Prostate gland (tissue), 2 donors: ENCODE measurements at places on chromosomes 12 and 14.

DNA sequence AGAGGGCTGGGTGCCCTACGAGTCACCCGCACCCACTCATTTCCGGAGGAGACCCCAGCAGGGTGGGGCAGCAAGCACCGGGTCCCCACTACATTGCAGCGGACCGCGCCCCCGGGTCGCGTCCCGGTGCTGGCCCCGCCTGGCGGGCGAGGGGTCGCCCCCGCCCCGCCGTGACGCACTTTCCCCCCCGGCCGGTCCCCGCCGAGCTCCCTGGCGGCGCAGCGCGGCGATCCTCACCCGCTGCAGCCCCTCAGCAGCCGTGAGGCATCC, 106.1 kb downstream of the PRICKLE1 start:
- peak; percentile 11 for DNase-seq

- DNase-seq: no peak
Observed at GRCh38 chr12:107431942-107432341, 253.7 kb upstream of the PWP1 start.

DNA sequence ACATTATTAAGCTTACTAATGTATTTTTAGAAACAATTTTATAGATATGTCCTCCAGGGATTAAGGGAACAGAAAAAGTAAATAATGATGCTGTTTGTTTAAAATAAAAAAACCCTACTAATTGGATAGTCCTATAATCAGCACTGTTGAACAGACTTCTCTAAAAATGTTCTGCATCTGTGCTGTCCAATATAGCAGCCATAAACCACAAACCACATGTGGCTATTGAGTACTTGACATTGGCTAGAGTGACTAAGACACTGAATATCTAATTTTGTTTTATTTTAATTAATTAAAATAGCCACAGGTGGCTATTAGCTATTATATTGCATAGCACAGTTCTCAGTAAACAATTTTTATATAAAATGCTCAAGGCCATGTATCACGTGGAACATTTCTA, 210.4 kb downstream of the DPY19L2 start:
- no peak for DNase-seq

- no peak for DNase-seq
Observed at GRCh38 chr12:112503512-112503911, 84.8 kb downstream of the PTPN11 start.

GRCh38 chr14:100728962-100729361, 2.3 kb downstream of the DLK1 start:
- DNase-seq: no peak

DNA sequence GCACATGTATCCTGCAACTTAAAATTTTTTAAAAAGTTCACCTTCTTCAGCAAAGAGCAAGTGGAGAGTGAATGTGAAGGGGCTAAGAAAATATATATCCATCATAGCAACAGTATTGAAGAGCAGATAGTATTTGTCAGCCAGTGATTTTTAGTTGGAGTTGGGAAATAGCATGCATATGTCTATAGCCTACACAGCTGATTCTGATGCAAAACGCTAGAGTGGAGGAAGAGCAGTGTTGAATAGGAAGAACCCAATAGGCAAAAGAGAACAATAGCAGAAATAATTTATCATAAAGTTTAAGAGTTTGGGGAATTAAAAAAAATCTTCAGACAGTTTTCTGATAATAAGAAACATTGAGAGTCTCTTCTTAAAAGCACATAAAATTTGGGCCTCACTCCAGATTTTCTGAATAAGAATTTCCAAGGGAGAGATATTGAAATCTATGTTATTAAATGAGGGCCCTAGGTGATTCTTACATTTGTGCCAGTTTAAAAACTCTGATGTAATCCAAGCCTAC, 12.0 kb downstream of the PDE6H start:
- DNase-seq: no peak

GRCh38 chr14:39376667-39377403, 55.4 kb downstream of the FBXO33 start:
- no peak for DNase-seq

- DNase-seq: peak; percentile 74
Observed at GRCh38 chr14:68627868-68628604, 164.8 kb downstream of the ZFP36L1 start.

GRCh38 chr12:78787576-78787975, 77.0 kb upstream of the SYT1 start:
- DNase-seq: no peak

- no peak for DNase-seq
Observed at GRCh38 chr12:117968151-117968789, 520 bp downstream of the KSR2 start.

DNA sequence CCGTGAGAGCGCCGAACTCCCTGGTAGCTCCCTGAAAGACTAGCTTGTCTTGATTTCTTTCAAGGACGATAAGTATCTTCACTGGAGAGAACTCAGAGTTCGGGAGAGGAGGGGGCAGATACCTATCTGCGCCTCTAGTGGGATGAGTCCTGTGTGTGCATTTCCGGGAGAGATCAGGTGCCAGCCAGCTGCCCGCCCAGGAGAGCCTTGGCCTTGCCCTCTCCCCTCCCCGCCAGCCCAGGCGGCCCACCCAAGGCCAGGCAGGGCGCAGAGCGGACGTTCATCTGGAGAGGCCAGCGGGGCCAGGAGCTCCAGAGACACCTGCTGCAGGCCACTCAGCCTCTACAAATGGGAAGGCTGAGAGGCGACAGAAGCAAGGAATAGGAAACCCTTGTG, 1.0 kb downstream of the CD9 start:
- DNase-seq: peak; percentile 74

GRCh38 chr12:26658991-26659390, 174.0 kb downstream of the ITPR2 start:
- DNase-seq: no peak

DNA sequence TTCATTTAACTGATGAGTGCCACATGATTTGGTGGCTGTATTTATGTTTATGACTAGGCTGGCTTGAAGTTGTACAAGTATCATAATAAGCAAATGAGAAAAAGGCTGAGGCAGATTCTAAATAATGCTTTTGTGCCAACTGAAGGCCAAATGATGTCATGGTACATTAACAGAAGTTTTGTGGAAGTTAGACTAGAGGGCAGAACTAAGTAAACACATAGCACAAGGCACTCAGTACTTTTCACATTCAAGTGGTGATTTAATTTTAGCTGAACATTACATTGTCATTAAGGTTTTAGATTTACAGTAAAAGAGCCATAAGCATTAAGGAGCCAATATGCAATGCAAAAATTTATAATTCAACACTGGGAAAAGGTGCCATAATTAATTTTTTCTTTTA, 21.1 kb downstream of the PPP1CC start:
- no peak for DNase-seq

DNA sequence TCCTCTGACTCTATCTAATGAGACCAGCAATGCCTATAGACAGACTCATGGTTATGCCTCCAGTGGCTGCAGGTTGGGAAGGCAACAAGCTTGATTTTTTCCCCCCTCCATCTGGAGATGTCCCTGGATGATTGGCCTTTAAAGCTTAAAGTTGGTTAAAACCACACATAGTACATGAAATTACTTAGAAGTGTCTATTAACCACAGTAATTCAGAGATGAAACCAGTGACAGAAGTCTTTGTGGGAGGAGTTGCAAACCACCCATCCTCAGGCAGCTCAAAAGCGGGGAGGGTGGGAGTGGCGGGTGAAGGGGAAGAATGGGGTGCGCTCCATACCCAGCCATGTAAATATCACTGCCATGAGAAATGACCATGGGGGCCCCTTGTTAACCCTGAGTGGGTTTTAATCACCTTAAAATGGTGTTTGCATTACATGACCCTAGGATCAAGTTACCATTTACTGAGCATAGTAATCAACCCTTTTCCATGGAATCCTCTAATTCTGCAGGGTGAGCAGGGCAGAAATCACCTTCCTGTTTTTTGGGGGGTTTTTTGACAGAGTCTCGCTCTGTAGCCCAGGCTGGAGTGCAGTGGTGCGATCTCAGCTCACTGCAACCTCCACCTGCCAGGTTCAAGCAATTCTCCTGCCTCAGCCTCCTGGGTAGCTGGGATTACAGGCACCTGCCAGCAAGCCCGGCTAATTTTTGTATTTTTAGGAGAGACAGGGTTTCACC, 133.5 kb downstream of the FOXN3 start:
- no peak for DNase-seq

DNA sequence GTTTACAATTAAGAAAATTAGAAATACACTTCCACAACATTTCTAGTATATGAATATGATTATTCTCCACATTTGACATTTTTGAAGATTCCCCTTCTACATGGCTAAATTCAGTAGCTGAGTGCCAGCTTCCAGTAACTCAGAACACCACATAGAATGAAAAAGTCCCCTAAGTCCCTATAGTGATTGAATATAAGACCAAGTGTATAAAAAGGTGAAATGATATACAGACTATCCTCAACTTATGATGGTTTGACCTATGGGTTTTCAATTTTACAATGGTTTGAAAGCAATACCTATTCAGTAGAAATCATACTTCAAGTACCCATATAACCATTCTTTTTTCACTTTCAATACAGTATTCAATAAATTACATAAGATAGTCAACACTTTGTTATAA, 15.8 kb downstream of the ATL1 start:
- DNase-seq: no peak

DNA sequence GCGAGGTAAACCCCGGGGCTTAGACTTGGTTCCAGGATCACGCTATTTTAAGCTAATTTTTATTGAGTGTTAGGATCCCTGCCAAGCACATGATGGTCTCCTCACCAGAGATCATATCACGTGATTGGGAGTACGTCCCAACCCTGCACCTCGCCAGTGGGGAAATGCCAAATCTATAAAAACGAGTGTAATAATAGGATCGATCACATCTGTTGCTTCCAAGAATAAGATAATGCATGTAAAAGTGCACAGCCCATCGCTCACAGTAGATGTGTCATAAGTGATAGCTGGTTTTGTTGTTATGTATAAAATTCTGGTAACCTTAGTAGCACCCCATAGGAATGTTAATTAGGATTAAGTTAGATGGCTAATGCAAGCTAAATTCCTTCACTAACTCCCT, 581.0 kb upstream of the TMEM132C start:
- DNase-seq: no peak

- DNase-seq: no peak
Observed at GRCh38 chr12:77667101-77667500, 163.6 kb upstream of the NAV3 start.
